ENCODE measurements at places on chromosomes 12 and 14. TPM values are rescaled to one million over a fixed set of nuclear protein-coding genes. Genes with fewer than 3 reads are reported as not detected.

Gene CLEC4A
- 2.9 TPM for total RNA-seq

Gene GPR162
- total RNA-seq: 54.2 TPM

Gene GARIN6
- not detected for total RNA-seq

- DNase-seq: no peak
Observed at GRCh38 chr12:41509271-41510055, 321.3 kb downstream of the PDZRN4 start.

DNA sequence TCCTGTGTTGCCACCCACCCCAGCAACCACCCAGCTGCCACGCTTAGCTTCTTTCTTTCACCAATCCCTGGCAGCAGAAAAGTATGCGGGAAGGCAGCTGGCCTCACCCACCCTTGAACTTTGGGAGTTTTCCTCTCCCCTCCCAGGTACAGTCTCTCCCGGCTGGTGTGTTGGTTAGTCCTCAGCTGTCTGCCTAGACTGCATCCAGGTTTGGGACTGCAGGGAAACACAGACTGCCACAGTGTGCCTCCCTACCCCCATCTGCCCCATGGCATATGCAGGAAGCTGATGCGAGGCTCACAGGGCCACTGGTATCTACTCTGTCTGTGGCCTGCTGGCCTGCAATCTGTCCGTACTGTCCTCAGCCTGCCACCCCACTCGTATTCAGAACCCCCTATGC, 2.1 kb downstream of the CD9 start:
- DNase-seq: no peak

Data from spinal cord (tissue), 10 donors.